Small intestine (tissue), 16 donors: ENCODE measurements at places on chromosomes 7 and 10.

- peak; percentile 36 for DNase-seq
Measured at GRCh38 chr10:78960316-78960800, 108.4 kb upstream of the ZMIZ1 start.

GRCh38 chr7:123285076-123285700, 85.4 kb upstream of the SLC13A1 start:
- no peak for DNase-seq

GRCh38 chr10:59079386-59080226, 96.8 kb upstream of the PHYHIPL start:
- DNase-seq = no peak

- DNase-seq = no peak
Measured at GRCh38 chr7:101923602-101923985, 106.2 kb downstream of the CUX1 start.

DNA sequence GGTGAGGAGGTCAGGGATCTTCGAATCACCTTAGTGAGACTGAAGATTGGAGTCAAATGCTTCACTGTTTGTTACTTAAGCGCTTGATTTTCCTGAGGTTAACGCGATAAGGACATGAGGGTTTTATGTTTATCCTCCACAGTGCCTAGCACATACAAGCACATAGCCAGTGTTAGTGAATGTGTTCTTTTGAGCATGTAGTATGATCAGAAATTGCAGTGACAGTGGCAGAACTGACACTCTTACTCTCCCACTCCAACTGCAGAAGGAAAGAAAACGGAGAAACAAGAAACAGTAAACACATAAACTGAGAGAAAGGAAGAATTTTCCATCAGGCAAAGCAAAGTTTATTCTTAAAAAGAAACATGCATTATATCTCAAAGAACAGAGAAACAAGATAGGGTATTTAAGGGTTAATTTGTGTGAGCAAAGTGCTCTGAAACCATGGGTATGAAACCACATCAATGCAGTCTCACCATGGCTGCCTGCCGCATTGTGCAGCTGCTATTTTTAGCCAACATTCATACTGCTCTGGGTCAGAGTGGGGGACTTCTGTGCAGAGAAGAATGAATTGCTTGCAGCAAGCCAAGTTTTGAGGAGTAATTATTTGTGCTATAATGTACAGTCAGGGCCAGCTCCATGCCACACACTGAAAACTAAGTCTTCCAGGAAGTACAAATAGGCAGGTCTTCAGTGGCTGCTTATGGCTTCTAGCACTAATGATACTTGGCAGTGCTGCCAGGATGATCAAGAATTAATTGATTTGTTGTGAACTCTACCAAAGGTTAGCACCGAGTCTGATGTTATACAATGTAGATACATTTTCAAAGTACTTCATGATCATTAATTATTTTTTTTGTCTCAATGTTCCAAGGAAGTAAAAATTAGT, 152.0 kb downstream of the MACC1 start:
- no peak for DNase-seq

DNA sequence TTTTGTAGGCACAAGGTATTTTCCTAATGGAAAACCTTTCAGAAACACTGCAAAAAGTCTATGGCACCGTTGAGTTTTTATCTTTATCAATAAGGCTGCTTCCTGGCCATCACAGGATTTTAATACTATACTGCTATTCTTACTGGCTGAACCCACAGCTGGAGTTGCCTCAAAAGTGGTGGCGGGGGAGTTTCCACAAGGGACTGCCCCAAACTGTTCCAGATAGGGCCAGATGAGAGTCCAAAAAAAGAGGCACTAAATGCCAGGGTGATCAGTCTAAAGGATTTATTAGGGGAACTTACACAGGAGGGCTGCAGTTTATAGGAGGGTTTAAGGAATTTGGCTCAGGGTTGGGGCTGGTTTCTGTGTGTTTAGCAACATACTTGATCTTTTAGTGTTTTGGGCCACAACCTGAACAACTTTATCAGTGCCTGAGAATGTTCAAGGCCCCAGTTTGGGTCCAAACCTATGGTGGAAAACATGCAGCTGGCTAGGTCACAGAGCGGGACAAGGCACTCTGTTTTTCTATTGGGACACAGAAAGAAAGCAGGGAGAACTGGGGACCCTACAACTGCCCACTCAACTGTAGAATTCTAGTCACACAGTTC, 41.4 kb downstream of the STAM start:
- DNase-seq = no peak

- DNase-seq = no peak
Measured at GRCh38 chr10:112510384-112510783, 63.4 kb downstream of the VTI1A start.

- DNase-seq = no peak
Measured at GRCh38 chr7:127858915-127859189, 172.4 kb downstream of the LRRC4 start.

- DNase-seq = no peak
Measured at GRCh38 chr10:2263561-2263960, 526.2 kb upstream of the ADARB2 start.

DNA sequence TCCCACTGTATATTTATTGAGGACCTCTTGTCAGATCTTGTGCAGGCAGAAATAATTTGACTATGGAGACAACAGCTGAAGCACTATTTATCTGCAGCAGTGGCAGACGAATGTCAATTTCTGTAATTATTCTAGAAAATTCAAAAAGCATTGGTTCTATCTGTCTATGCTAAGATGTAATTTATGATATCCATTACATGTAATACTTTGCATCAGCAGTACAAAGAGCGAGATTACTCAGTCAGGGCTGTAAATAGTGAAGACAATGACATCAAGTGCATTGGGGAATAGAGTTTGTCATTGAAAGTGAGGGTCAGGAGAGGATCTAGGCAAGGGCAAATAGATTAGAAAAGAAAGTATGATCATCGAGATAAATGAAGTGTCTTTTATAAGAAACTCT, 508.2 kb downstream of the ZWINT start:
- DNase-seq = no peak

GRCh38 chr7:66682350-66683093, 53.8 kb downstream of the KCTD7 start:
- no peak for DNase-seq

- no peak for DNase-seq
Measured at GRCh38 chr7:1630700-1631336, 39.3 kb upstream of the ELFN1 start.

DNA sequence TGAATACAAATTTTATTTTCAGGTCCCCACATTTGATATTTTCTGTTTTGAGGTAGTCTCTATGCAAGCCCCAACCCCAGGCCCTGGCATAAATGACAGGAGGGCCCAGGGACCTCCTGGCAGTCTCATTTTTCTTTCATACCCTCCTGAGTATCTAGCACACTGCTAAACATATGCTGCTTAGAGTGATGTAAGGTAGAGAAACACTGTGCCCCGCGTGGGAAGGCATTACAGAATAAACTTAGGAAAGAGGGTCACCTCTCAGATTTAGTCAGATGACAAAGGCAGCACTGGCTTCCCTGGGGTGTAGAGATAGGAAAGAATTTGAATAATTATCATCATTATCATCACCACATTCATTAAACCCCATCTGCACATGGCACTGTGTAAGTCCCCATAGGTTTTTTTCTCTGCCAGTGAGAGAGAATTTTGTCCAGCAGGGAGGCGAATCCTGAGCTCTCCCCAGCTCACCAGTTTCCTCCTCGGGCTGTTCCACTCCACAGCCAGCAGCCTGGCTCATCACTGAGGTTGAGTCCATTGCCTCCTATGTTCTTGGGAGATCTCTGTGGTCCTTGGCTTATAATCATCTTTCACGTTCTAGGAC, 507.3 kb upstream of the GALNT17 start:
- DNase-seq = no peak

DNA sequence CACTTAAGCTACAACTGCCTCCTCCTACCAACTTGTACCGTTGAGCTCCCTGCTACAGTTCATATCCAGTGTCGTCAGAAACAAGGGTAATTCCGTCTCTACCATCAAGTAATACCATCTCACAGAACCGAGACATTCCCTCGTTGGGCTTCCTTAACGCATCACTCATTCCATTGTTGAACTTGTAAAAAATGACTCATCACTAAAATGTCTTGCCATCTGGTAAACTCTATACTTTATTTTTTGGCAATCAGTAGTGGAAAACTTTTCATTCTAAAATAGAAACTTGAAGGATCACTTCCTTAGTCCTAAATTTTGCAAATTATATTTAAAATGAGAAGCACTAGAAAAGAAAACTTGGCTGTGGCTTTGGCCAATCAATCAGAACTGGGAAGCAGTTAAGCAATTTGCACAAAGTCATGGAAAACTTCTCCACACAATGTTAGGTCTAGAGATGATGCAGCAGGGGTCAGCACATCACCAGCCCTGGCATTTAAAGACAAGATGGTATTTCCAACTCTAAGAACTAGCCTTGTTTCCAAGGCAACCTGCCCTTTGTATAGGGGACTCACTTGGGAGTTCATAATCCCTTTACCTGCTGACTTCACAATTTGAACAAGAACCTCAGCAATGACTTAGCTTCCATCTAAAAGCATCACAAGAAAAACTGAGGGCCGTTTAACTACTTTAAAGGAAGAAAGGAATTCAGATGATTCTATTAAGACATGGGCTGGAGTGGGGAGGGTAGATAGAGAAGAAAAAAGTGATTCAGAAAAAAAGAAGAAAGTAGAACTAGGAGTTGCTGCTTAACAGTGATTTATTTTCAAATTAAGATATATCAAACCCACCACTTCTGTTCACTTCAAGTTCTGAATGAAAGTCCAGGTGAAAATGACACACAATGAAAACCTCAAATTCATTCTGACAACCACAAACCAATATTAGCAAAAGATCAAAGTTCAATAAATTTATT, 288.1 kb downstream of the PARD3 start:
- no peak for DNase-seq

DNA sequence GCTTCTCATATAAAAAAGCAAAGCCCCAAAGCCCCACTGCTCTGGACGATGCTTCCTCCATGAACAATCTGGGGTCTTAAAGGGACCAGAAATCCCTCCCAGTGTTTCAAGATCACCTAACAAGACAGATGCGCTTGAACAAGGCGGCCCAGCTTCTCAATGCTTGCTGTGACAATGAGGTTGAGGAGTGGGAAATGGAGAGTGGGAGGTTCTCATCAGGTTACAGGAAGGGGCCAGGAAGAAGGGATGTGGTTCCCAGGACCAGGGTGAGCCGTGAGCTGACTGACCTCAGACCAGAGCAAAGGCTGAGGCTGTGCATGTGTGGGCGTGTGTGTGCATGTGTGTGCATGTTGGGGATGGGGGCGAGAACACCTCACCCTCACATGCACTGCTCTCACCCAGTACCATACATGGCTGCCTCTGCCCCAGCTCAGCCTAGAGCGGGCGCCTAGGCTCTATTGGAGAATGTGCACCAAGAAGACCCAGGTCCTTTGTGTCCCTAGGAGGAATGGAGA, 220.8 kb upstream of the GPR26 start:
- no peak for DNase-seq

- no peak for DNase-seq
Measured at GRCh38 chr7:117347480-117347879, 24.6 kb upstream of the WNT2 start.

GRCh38 chr7:31935124-31936054, 134.8 kb downstream of the PDE1C start:
- no peak for DNase-seq

- DNase-seq = no peak
Measured at GRCh38 chr10:110647136-110647430, 2.9 kb downstream of the RBM20 start.

DNA sequence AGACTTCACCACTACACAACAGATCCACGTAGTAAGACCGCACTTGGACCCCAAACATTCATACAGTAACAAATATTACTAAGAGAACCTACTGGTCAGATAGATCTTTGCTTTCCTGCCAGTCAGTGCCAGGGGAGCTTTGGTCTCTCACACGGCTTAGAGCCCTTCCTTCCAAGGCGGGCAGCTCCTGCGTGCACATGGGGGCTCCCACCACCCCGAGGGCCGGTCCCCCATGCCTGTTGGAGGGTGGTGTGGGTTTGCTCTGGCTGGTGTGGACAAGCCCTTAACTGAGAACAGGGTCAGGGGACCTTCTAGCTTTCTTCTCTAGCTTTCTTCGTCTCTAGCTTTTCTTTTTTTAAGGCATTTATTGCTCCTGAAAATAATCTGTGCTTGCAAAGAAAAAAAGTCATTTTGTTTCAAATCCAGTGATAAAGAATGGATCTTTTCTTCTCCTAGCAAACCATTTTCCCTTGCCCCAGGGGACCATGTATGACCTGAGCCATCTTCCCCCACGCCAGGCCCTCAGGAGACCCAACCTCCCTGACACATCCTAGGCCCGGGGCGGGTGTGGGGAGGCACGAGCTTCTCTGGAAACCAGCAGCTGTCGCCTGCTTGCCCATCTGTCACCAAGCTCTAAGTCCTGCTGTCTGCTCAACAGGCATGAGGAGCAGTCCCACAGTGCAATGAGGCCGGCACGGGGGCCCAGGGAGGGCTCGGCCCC, 591.1 kb downstream of the PTPRN2 start:
- no peak for DNase-seq
